ENCODE measurements at places on chromosomes 12 and 14. TPM values are rescaled to one million over a fixed set of nuclear protein-coding genes. Genes with fewer than 3 reads are reported as not detected.
A peak's percentile ranks its signal among the peaks of the same experiment; 100 is the strongest.

Gene TAS2R20
- 3.8 TPM for total RNA-seq

DNA sequence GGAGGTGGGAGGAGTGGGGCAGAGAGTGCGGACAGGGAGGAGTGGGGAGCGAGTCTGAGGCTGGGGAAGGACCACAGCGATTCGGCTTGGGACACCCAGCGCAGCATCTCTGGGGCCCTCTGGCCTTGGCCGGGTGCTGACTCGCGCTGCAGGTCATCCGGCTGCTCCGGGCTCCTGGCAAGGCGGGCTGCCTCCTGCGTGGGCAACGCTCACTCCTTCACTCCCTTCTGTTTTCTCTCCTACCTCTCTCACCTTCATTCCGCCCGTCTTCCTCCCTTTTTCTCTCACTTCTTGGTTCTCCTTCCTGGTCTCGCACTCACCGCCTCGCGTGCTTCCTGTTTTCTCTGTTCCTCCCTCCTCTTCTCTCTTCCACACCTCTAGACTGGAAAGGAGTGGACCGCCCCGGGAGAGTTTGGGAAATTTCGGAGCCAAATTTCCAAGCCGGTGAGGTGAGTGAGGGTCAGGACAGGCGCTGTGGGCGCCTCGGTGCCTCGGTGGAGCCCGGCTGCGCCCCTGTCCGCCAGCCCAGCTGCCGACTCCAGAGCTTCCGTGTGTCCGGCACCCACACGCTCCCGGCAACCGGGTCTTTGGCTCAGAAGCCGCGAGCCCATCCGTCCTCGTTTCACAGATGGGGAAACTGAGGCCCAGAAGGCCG, 86.7 kb downstream of the B4GALNT3 start:
- no peaks in the 10 kb centered on the region for H3K27me3 ChIP-seq
- H3K36me3 ChIP-seq = no peaks in the 10 kb centered on the region
- no peak overlapping the region for H3K4me3 ChIP-seq
- peak; percentile 47 for DNase-seq
- H3K4me1 ChIP-seq = peaks cover 17% of the 10 kb centered on the region

GRCh38 chr14:78172428-78172827, 2.3 kb downstream of the NRXN3 start:
- no peak overlapping the region for H3K4me3 ChIP-seq
- H3K36me3 ChIP-seq = no peaks in the 10 kb centered on the region
- no peak for DNase-seq
- H3K27me3 ChIP-seq = no peaks in the 10 kb centered on the region
- H3K4me1 ChIP-seq = no peaks in the 10 kb centered on the region
- H3K27ac ChIP-seq = no peak overlapping the region

DNA sequence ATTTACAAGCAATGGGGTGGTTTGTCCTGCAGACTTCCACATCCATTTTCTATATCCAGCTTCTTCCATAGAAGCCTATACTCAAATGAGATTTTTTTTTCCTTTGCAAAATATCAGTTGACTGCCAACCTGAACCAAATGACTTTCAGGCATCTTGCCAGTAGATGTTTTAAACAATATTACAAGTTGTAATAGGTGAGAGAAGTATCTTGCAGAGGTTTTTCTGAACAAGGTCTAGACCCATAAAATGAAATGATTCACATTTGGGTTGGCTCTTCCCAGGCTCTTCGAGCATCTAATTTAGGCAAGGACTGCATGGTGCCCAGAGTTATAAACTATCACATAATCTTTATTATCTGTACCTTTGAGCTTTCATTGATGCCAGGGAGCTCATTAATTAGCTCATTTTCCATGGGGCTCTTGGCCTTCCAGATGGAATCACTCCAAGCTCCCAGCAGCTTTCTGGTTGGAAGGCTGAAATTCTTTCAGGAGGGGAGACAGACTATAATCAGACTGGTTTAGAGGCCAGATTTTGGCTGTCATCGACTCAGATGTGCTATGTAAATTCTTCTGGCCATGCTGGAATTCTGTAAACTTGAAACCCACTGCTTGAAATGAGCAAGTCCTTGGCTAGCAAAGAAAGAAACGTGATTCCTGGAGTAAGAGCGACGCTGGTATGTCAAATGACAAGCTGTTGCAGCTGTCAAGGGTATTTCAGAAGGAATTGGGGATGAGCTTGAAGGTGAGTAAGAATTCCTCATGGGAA, 32.2 kb upstream of the DICER1 start:
- no peak overlapping the region for H3K27ac ChIP-seq
- no peaks in the 10 kb centered on the region for H3K4me1 ChIP-seq
- no peaks in the 10 kb centered on the region for H3K27me3 ChIP-seq
- DNase-seq = no peak
- no peaks in the 10 kb centered on the region for H3K36me3 ChIP-seq

DNA sequence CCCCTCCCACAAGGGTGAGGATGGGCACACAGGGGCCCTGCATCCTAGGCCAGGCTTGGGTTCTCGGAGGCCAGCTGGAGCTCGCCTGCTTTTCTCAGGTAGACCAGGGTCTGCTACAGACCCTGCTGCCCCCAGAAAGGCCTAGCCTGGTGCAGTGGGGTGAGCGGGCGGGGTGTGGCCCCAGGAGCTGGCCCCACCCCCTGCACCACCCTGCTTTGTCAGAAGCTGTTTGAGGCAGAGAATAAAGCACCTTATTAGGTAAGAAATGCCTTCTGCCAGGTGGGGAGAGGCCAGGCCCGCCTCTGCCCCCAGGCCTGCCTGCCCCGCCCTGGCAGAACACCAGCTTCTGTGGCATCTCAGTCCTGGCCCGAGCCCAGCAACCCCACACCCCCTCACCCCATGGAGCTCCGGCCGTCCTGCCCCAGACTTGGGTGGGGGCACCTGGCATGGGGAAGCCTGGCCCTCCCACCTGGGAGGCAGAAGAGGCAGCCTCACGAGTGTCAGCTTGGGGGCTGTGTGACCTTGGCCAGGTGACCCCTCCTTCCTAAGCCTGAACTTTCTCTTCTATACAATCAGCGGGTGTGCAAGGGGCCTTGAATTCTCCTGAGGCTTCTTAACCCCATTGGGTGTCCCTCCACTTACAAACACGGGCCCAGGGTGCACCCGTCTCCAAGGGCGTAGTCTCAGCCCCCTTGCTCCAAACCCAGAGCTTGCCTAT, 43.2 kb downstream of the KRT80 start:
- no peaks in the 10 kb centered on the region for H3K36me3 ChIP-seq
- DNase-seq = peak; percentile 65
- H3K27me3 ChIP-seq = no peaks in the 10 kb centered on the region
- peaks cover 54% of the 10 kb centered on the region for H3K4me1 ChIP-seq
- H3K4me3 ChIP-seq = no peak overlapping the region
- H3K27ac ChIP-seq = peak overlapping the region; percentile 70

DNA sequence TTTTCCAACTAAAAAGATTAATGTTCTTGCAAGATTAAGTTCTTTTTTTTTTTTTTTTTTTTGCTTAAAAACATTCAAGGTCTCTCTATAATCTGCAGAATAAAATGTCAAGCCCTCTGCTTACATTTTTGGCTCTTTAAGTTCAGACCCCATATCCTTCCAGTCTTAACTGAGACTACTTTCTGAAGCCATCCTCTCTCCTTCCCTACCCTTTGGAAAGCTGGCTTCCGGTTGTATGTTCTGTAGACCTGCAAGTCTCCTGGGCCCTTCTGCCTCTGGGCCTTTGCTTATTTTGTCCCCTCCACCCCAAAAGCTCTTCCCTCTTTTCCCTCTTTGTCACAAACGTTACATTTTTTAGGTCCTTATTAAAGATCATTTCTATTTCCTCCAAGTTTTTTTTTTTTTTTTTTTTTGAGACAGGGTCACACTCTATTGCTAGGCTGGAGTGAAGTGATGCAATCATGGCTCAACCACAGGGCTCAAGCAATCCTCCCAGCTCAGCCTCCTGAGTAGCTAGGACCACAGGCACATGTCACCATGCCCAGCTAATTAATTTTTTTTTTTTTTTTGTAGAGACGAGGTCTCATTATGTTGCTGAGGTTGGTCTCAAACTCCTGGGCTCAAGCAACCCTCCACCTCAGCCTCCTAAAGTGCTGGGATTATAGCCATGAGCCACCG, 46.5 kb downstream of the PTPRB start:
- H3K4me1 ChIP-seq = no peaks in the 10 kb centered on the region
- no peaks in the 10 kb centered on the region for H3K27me3 ChIP-seq
- no peak overlapping the region for H3K4me3 ChIP-seq
- H3K36me3 ChIP-seq = no peaks in the 10 kb centered on the region
- no peak for DNase-seq

DNA sequence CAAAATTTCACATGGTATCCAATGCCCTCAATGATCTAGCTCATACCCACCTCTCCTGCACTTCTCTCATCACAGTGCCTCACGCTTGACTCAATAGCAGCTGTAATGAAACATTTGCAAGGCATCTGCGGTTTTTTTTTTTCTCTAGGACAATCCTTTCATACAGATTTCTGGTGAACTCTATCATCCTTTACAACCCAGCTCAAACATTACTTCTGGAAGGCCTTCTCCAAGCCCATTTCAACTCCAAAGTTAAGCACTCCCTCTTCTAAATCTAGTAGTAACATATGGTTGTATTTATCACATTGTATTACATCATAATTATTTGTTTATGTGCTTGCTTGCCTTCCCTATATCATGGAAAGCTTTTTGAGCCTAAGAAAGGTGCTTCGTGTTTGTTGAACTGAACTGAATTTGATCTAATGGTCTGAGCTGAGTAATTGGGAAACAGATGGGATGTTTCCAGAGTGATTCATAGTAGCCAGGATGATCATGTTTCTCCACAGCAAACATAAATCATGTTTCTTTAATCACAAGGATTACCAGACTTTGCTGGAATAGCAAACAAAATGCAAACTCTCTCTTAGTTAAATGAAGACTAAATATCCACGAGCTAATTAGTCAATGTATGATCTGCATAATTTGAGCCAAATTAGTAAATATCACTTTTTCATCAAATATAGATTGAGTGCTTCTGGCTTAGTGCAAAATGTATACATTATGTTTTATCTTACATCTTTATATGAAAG, 14.3 kb downstream of the CFL2 start:
- no peak overlapping the region for H3K27ac ChIP-seq
- DNase-seq = no peak
- no peaks in the 10 kb centered on the region for H3K27me3 ChIP-seq
- H3K4me3 ChIP-seq = no peak overlapping the region
- H3K36me3 ChIP-seq = no peaks in the 10 kb centered on the region

DNA sequence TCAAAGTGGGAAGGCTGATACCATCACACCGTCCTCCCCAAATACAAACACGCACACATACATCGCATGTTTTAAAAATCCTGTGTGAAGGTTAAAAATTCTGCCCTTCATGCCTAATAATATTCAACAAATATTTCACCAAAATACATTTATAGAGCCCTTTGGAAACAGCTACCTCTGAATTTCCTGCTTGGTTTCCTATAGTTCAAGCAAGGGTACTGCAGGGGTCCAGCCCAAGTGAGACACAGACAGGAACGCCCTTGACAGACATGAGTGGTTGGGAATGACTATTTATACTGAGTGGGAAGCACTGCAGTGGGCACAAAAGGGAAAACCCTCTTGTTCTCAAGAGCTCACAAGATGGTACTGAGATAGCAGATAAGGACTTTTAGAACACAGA, 51.0 kb downstream of the ST8SIA1 start:
- no peaks in the 10 kb centered on the region for H3K36me3 ChIP-seq
- no peak overlapping the region for H3K27ac ChIP-seq
- peaks cover 2% of the 10 kb centered on the region for H3K27me3 ChIP-seq
- DNase-seq = no peak

DNA sequence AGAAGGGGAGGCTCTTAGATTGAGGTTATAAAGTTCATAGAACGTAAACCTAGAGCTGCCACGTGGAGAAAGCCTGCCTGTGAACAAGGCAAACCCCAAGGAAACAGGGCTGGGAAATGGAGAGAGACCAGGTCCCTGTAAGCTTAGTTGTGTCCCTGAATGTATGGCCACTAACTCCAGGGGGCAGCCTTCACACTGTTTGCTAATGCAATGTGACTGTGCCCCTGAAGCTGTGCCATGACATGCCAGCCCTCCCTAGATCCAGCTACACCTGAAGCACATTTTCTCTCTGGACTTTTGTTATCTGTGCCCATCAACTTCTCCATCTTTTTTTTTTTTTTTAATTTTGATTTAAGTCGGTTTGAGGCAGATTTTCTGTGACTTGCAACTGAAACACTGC, 60.6 kb upstream of the TMCC3 start:
- no peaks in the 10 kb centered on the region for H3K4me1 ChIP-seq
- H3K27me3 ChIP-seq = no peaks in the 10 kb centered on the region
- H3K36me3 ChIP-seq = no peaks in the 10 kb centered on the region
- no peak overlapping the region for H3K4me3 ChIP-seq
- no peak overlapping the region for H3K27ac ChIP-seq

Gene GLIPR1L2
- total RNA-seq = not detected
